ENCODE measurements at places on chromosomes 6 and 20.

DNA sequence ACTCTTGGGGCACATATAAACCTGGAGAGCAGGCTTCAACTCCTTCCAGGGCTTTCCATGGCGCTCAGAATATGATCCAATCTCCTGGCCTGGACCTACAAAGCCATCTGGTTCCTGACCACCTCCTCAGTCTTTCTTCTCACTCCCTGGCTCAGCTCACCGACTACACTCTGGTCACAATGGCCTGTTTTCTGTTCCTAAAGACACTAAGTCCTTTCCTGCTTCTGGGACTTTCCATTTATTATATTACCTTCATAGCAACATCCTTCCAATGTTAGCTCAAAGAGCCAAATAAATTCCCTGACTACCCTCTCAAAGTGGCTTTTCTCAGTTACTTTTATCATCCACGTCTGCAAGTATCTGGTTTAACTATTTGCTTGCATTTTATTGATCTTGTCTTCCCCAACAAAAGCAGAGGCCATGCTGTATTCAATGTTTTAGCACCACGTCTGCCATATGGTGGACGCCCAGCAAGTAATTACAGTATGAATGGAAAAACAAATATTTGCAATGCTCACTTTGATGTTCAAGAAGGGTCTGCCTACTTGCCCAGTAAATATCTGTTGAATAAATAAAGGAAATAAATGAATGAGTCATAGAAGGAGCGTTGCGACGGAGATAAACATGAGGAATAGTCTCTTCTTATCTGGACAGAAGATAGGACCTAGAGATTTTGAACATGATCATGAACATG, 328.4 kb downstream of the ESR1 start:
- no peak for DNase-seq

DNA sequence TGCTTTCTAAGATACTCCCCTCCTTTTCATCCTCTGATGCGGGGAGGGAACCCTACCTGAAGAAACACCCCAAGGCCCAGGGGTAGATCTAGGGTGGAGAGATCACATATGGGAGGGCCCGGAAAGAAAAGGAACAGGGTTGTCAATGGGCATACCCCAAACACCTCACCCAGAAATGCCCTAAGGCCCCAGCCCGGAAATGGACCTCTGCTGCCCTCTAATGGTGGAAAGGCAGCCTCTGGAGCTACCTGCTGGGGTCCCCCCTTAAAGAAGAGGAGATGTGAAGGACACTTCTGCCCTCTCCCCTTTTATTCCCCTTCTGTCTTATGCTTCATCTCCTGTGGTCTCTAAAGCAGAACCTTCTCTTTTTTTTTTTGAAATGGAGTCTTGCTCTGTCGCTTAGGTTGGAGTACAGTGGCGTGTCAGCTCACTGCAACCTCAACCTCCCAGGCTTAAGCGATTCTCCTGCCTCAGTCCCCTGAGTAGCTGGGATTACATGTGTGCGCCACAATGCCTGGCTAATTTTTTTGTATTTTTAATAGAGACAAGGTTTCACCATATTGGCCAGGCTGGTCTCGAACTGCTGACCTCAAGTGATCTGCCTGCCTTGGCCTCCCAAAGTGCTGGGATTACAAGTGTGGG, 458 bp upstream of the ARMC12 start:
- DNase-seq: peak; percentile 89

DNA sequence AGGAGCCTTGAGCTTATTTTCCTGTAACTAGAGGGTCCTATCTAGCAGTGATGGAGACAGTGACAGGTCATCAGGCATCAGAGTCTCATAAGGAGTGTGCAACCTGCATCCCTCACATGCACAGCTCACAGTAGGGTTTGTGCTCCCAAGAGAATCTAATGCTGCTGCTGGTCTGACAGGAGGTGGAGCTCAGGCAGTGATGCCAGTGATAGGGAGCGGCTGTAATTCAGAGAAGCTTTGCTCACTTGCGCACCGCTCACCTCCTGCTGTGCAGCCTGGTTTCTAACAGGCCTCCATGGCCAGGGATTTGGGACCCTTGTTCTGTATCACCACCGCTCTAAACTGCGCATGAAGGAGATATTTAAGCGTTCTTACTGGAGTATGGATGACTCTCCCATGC, 5.3 kb downstream of the KIF25 start:
- no peak for DNase-seq

DNA sequence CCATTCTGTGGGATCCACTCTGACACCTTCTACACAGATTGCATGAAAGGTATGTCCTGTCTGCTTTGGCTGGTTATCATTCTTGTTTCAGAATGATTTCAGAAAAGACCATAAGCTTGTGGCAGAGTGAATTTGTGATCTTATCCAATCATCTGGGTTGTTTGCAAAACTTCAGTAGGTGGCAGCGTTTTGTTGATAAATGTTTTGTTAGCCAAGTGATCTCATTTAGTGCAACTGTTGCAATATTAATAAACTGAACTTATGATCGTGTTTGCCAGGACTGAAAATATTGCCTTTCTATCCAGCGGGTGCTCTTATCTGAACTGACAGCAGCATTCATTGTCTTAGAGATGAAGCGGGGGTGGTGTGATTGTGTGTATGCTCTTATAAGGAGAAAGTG, 613.2 kb upstream of the NOX3 start:
- DNase-seq: peak; percentile 5

GRCh38 chr20:60326821-60327220, 368.6 kb downstream of the CDH26 start:
- DNase-seq: no peak

DNA sequence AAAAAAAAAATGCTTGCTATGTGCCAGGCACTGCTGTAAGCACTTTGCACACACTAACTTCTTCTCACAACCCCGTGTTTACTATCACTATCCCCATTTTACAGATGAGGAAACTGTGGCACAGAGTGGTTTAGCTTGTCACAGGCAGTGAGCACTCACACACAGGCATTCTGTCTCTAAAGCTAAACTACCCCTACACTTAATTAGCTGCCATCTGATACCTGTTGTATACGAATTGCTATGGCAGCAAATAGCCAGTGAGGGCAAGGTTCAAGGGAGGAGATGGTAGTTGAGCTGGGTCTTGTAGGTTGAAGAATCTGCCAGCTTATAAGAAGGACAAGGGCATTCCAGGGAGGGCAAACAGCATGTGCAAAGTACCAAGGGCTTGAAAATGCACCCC, 5.2 kb downstream of the TNNC2 start:
- DNase-seq: no peak

DNA sequence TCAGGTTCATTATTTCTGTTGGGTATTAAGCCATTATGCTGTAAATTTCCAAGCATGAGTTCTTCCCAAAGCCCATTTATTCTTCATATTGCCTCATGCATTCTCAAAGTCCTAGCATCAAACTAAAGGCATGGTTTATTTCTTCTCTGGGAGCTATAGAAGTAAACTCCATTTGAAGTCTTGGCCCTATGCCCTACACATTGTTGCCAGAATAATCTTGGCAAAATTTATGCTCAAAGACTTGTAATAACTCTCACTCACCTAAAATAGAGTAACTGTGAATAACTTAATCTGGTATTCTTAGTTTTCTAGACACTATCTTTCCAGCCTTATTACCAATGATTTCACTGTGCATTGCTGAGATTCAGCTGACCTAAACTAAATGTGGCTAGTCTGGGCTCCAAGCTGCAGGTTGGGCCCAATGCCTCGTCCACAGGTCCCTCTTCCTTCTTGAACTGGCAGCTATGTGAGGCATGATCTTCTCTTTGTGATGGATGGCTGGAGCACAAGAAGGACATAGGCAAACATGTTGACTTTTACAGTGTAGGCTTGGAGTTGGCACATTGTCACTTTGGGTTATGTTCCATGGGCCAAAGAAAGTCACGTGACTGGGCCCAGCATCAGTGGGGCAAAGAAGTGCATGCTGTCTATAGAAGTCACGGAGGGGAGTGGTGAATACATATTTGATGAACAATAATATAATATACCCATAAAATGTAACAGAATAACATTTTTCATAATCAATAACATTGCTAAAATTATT, 39.1 kb upstream of the ANKEF1 start:
- DNase-seq: no peak

- DNase-seq: peak; percentile 34
These were observed 47.2 kb upstream of the PLCB4 start for GRCh38 chr20:9021699-9022098.

GRCh38 chr6:167698540-167698939, 128.2 kb upstream of the AFDN start:
- no peak for DNase-seq

- no peak for DNase-seq
These were observed 71.9 kb downstream of the TBC1D7 start for GRCh38 chr6:13256266-13257001.

- peak; percentile 87 for DNase-seq
These were observed 129.8 kb downstream of the PREX1 start for GRCh38 chr20:48697845-48698491.

- DNase-seq: no peak
These were observed 11.6 kb downstream of the PDCD2 start for GRCh38 chr6:170572704-170573466.

DNA sequence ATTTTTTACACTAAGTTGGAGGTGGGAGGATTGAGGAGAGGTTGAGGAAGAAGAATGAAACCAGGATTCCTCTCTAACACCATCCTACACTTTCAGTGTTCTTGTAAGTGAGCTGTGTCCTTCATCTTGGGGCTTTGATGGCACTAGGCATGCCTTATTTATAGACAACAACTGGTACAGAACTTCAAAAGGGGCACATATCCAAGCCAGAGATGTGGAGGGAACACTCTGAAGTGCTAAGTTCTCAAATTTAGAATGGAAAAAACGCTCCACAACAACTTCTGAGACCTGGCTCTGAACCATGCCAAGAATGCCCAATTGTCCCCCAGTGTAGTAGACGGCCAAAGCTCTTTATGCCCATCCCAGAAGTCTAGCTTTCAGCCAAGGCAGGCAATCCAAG, 16.2 kb upstream of the PKHD1 start:
- DNase-seq: no peak

GRCh38 chr6:40500227-40500626, 86.9 kb downstream of the LRFN2 start:
- DNase-seq: no peak

DNA sequence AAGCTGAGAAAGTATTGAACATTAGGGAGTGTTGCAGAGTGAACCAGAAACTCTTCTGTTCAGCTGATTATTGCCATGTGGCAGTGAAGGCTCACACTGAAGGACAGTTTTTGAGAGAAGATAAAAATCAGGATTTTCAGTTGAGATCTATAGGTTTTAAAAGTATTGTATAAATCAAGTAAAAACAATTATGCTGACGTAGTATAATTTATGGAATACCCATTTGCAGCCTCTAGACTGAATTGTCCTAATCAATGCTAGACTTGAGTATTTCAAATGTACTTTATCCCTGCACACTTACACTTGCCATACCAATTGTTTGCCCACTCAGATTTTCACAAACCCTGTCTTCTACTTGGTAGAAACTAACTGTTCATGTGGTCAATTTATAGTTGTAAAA, 245.8 kb downstream of the FRK start:
- DNase-seq: no peak

DNA sequence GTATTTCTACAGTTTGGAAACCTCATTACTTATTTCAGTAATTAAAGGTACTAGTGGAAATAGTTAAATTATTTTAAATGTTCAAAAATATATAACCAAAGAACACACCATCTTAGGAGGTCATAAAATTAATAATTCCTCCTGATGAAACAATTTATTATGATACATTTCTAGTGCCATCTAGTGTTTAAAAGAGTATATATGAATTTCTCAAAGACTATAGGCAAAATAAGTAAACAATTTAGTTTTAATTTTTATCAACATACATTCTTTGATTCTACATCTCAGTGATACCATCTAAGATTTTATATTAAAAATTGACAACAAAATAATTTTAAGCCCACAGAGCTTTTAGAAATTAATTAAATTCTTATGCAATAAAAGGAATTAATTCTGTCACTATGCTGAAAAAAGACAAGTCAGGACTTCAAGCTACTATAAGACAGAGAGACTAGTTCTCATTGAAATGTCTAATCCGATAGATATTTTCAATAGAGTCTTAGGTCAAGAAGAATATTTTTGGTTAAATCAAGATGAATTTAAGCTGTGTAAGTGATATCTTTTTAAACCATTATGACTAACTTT, 107.8 kb upstream of the RNF217 start:
- DNase-seq: peak; percentile 64

DNA sequence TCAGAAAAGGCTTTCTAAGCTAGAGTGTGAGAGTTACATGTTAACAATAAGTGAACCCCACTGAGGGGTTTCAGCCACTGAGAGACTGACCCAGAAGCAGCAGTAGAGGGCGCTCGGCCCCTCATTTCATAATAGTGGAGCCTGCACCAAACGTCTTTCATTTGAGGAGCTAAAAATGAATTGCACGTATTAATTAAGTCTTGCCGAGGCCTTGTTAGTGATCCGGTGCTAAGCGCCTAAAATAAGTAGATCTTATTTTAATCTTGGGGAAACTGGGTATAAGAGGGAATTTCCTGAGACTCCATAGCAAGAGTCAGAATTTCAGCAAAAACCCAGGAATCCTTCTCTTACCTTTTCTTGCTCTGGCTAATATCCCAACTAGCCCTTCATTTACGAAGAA, 209.7 kb downstream of the FARS2 start:
- DNase-seq: peak; percentile 84

DNA sequence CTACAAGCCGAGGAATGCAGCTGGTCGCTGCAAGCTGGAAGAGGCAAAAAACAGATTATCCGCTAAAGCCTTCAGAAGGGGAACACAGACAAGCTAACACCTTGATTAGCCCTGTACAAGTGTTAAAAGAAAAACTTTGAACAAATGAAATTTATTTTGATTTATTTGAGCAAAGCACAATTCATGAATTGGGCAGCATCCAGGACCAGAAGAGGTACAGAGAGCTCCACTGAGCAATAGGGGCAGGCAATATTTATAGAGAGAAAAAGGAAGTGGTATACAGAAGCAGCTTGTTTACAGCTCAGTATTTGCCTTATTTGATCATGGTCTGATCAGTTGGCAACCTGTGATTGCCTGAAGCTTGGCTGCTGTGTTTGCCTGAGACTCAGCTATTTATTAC, 17.6 kb downstream of the HLA-DOB start:
- no peak for DNase-seq

DNA sequence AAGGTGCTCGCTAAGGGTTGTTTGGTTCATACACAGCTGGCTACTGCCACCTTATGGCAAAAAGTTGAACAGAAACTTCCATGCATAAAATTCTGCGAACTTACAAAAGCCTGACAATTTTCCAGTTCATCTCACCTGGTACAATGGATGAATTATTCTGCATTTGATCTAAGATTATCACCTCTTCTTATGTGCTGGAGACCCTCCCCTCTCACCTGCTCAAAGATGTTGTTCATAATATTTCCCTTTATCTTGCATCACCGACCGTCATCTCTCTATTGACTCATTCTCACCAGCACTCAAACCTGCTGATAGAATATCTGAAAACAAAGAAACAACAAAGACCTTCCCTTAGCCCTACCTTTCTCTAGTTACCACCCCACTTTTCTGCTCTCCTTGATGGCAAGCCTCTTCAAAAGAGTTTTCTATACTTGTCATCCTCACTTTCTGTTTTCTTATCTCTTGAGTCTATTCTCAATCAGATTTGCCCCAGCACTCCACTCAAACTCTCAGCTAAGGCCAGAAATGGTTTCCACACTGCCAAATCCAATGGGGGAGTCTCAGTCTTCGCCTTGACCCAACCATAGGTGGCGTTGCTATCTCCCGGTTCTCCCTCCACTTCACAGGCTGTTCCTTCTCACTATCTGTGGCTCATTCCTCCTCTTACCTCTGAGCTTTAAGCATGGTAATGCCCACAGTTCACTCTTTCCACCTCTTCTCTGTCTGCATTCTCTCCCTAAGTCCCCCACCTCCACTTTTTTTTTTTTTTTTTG, 25.8 kb downstream of the SNRNP48 start:
- peak; percentile 81 for DNase-seq

GRCh38 chr6:160129881-160130615, 8.4 kb downstream of the SLC22A1 start:
- DNase-seq: no peak

GRCh38 chr20:18857640-18858039, 44.1 kb downstream of the SCP2D1 start:
- peak; percentile 19 for DNase-seq
